ENCODE measurements at places on chromosomes 11 and 22.

GRCh38 chr11:13269775-13270174 is 7.8 kb upstream of the BMAL1 start:
- peak; percentile 13 for DNase-seq

DNA sequence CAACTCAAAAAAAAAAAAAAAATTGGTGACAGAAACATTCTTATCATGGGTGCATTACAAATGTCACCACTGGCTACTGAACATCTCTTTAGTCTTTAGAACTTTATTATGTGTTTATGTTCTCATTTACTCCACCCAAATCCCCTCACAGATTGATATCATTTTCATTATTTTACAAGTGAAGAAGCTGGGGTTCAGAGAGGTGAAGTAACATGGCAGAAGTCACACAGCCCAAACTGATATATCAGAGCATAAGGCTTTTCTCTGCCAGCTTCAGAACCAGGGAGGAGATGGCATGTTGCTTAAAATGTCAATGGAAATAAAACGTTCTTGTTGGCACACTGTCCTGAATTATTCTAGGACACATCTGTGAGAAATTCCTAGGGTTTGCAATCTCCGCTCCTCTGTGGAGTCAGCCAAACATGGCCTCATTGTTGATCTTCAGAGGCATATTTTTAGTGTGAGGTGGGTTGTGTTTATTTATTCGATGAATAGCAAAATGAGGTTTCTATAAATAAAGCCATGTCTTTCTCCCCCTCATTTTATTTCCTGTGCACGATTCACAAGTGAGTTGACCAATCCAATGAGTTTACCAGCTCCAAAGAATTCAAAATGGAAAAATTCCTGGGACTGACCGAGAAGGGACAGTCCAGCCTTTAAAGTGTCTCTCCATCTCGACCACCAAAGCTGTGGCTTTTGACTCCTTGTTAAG is 72.9 kb upstream of the ANO1 start:
- no peak for DNase-seq

GRCh38 chr11:1827095-1827813 is 7.5 kb upstream of the SYT8 start:
- DNase-seq = peak; percentile 53

- peak; percentile 80 for DNase-seq
Observed at GRCh38 chr11:74641905-74642304, 49.5 kb downstream of the POLD3 start.

DNA sequence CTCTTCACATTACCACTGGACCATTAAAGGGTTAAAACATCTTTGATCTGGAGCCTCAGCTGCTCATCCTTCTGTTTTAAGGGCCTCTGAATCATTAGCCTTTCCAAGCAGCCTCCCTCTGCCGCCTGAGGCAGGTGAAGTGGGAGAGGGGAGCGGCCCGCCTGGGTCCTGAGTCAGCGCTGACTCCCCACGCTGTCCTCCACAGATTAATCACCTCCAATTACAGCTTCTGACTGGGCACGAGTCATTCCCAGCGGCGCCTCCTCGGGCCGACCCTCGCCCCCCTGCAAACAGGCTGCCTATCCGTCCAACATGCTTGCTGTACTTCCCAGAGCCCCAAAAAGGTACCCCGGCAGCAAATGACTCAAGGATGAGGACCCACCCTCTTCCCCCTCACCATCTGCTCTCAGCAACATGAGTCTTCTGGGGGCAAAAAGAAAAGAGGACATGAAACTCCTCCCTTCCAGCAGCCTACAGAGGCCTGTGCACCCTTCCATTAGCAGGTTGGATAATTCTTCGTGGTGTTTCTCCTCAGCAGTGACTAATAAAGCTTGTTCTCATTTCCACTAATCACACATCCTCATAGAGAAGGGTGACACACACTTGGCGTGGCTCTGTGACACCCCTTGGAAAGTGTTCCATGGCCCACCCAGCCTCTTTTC is 44.3 kb upstream of the JAM3 start:
- no peak for DNase-seq

DNA sequence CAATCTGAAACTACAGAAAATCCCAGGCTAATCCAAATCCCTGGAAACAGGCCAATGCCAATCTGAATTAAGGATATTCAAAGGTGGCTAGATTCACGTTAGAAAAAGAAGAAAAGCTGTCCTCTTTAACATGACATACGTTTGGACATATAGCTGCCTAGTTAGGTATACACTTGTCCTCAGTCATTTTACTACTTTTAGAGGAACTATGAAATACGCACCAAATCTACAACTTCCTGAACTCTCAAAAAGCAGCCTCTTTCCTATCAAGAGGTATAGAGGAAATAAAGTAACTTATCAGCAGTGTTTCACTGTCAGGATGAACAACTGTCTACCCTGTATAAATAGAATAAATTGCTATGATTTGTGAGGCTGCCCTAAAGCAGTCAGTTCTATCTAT is 24.0 kb downstream of the KMT5B start:
- no peak for DNase-seq

DNA sequence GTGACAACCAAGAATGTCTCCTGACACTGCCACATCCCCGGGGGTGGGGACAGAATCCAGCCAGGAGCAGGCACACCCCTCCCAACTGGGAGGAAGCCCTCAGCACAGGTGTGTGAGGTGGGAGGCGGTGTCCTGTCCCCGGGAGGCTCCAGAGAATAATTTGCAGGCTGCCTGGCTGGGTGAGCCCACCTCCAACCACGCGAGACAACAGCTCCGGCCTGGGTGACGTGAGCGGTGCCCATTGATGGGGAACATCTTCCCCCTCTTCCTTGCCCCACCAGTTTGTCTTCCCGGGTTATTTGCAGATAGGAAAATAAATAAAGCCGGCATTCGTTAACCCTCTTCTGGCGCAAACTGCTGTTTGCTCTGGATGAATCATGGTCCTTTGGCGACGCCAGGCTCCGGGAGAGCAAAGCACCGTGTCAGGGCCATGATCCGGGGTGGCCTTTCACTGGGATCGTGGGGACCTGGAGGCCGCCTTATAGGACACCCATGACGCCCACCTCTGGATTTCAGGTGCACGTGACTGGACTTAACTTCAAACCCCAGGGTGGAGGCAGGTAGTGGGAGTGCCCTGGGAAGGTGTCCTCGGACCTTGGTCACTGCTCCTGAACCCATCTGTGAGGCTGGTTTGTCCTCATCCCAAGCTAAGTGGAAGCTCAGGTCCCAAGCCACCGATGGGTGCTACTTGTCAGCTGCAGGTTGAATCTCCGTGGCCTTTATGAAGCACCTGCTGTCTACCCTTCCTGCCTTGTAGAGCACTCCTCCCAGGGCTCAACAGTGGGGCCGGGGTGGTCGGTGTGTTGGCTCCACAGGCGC is 13.9 kb downstream of the CCND1 start:
- DNase-seq = no peak

- DNase-seq = peak; percentile 66
Observed at GRCh38 chr11:61609980-61610366, 29.1 kb upstream of the SYT7 start.

DNA sequence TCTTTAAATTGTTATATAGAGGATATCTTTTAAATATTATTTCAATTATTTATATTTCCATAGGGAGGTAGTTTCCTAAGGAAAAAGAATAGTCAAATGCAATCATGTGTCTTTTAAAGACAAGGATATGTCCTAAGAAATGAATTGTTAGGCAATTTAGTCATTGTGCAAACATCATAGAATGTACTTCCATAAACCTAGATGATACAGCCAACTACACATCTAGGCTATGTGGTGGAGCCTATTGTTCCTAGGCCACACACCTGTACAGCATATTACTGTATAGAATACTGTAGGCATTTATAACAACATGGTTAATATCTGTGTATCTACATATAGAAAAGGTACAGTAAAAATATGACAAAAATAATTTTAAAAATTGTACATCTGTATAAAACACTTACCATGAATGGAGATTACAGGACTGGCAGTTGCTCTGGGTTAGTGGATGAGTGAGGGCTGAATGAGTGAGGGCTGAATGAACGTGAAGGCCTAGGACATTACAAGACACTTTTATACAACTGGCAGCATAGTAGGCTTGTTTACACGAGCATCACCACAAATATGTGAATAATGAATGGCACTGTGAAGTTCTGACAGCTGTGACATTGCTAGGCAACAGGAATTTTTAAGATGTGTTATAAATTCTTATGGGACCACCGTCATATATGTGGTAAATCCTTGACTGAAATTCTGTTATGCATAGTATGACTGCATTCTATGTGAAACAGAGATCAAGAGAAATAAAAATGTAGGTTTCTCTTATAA is 1879.0 kb upstream of the RAG2 start:
- no peak for DNase-seq

GRCh38 chr11:82559609-82560008 is 174.1 kb downstream of the FAM181B start:
- DNase-seq = no peak

GRCh38 chr11:68904248-68904847 is 657 bp downstream of the IGHMBP2 start:
- peak; percentile 42 for DNase-seq

DNA sequence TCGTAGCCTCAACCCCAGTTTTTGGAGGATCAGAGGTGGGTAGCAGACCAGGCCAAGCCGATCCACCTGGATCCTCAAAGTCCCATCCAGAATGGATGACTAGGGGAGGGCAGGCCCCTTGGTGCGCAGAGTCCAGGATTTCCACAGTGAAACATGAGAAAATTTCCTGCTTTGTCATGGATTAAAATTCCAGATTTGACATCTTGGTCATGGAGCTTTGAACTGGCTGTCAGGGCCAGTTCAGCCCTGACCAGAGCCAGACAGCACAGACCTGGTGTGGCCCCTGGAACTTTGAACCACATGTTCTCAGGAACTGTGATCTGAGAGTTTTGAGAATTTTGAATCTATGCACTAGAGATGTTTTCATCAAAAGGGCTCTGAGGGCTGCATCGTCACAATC is 177.5 kb downstream of the MN1 start:
- no peak for DNase-seq

DNA sequence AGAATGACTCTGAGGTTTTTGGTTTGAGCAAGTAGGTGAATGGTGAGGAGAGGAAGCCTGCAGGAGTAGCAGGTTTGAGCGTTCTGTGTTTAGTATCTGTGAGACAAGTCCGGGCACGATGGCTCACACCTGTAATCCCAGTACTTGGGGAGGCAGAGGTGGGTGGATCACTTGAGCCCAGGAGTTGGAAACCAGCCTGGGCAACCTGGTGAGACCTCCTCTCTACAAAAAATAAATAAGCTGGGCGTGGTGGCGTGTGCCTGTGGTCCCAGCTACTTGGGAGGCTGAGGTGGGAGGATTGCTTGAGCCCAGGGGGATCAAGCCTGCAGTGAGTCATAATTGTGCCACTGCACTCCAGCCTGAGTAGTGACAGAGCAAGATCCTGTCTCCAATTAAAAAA is 9.7 kb upstream of the CENATAC start:
- peak; percentile 76 for DNase-seq

GRCh38 chr11:117796872-117797529 is at the start of gene DSCAML1:
Gene DSCAML1, minus strand, starts transcription at chr11:117797216. Its CDS starts 137 bp downstream, at chr11:117797079.
- DNase-seq = peak; percentile 52

DNA sequence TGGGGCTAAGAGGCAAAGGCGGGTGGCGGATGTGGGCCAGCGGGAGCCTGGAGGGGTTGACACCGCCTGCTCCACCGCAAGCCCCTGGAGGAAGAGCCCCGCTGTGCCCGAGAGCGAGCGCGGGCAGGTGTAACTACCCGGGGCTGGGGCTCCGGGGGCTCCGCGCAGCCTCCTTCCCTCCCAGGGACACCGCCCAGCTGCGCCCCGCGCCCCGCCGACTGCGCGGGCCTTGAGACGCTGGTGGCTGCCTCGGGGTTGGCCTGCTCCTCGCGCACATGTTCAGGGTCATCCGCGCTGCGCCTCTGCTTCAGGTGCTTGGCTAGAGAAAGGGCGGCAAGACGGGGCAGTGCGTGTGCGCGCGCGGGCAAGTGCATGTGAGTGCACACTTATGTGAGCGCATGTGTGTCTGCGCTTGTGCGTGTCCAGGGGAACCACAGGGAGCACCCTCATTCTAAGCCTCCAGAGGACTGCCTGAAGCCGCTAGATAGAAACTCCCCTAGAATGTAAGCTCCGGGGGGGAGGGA is 197.5 kb upstream of the TMEM45B start:
- DNase-seq = no peak

- peak; percentile 87 for DNase-seq
Observed at GRCh38 chr11:124837491-124837856, 27.8 kb upstream of the ROBO3 start.
